Aorta (tissue), 5 donors: ENCODE measurements at places on chromosomes 13 and 19. TPM values are rescaled to one million over a fixed set of nuclear protein-coding genes. Genes with fewer than 3 reads are reported as not detected.

- no peak for DNase-seq
These were observed 680.1 kb downstream of the DIAPH3 start for GRCh38 chr13:59483501-59484145.

The GTF3A gene
- 62.1 TPM for total RNA-seq

GRCh38 chr19:11179716-11180297 is 17.5 kb downstream of the KANK2 start:
- no peak for DNase-seq

GRCh38 chr13:39982745-39983144 is 327.3 kb downstream of the COG6 start:
- DNase-seq, result no peak

The S1PR4 gene
- total RNA-seq, result 2.4 TPM

The CNN1 gene
- 406 TPM for total RNA-seq

DNA sequence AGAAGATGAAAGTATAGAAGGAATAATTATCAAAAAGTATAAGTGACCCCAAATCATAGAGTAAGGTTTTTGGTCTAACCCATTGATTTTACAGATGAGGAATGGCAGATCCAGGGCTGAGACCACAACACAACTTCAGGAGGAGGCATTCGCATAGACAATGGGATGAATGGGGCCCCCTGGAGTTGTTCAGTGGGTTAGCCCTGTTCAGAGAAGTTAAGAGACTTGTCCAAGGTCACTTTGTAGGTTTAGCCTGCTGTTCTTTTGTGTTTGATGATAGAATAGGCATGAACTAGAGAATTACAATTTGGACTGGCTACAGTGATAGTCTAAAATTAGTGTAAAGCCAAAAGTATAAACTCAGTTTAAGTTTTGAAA is 233.9 kb downstream of the KCNRG start:
- no peak for DNase-seq
